ENCODE measurements at places on chromosomes 4 and X.

DNA sequence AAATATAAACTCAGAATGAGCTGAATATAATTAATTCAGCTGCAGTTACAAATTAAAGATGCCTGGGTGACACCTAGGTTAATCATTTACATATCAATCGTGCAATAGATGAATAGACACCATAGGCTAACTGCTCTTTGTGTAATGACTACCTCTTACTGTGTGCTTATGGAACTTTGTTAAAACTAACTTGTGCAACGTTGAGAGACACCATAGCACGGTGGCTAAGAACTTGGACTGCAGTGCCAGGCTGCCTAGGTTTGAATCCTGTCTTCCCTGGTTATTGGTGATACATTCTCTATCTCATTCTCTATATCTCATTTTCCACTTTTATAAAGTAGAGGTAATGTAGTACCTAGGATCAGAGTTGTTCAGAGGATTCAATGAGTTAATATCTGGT is 46.9 kb downstream of the SMAD1 start:
- DNase-seq = peak; percentile 16

DNA sequence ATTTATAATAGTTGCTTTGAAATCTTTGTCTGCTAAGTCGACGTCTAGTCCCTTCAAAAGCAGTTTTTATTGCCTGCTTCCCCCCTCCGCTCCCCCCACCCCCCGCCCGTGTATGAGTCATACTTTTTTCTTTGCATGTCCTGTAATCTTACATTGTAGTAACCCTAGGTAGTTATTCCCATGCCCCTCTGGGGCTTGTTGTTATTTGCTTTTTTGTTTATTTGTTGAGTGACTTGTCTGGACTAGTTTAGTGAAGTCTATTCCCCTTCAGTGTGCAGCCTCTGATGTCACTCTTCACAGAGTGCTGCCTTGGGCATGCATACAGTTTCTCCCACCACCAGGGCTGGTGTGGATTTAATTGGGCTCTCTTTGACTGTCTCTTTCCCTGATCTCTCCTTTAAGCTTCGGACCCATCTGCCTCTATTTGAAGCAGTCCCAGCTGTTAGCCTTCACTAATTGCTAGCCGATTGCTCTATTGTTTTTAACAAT is 86.2 kb downstream of the PPEF1 start:
- DNase-seq = peak; percentile 86

DNA sequence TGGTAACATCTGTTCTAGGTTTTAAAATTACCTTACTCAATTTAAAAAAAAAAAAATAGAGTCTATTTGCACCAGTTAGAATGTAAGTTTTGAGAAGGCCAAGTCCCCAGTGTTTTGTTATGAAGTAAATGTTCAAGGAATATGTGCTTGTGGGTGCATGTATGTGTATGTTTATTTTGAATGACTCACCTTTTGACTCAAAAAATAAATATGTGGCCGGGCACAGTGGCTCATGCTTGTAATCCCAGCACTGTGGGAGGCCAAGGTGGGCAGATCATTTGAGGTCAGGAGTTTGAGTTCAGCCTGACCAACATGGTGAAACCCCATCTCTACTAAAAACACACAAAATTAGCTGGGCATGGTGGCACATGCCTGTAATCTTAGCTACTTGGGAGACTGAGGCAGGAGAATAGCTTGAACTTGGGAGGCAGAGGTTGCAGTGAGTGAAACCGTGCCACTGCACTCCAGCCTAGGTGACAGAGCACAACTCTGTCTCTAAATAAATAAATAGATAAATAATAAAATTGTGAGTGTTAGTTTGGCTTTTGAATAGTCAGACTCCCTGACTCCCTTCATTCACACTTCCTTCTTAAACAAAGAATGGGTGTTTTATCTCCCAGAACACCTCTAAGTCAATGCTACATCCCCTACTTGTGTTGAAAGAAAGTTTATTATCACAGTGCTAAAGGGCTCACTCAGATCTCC is 511.3 kb upstream of the PCDH7 start:
- peak; percentile 8 for DNase-seq

GRCh38 chrX:9532349-9532748 is 67.5 kb downstream of the TBL1X start:
- DNase-seq = no peak

DNA sequence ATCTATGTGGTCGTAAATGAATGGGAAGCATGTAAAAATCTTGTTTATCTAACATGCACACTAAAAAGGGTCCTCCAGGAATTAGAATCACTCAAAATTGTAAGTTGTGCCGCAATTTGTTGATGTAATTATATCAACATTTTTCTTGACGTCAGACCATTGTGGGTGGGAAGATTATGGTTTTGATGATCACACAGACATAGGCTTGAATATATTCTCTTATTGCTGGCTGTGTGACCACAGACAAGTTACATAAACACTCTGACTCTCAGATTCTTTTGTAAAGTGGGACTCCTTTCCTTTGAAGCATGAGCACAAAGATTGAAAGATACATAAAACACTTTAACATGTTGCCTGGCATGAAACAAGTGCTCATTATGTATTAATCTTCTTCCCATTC is 51.5 kb downstream of the IL1RAPL1 start:
- DNase-seq = no peak

DNA sequence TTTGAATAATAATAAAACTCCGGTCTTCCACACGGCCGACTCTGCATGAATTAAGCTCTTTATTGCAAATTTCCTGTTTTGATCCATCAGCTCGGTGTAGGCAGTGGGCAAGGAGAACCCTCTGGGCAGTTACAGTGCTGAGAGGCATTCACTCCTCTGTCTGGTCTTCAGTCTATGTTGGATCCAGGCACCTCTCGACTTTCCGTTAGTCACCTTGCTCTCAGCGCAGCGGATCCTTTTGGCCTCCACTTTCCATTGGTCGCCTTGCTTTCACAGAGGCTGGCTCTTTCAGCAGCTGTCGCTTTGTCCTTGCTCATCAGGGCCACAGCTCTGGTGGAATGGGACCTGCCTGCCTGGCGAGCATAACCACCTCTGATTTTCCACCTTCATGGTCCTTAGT is 52.9 kb downstream of the TRMT44 start:
- DNase-seq = no peak

DNA sequence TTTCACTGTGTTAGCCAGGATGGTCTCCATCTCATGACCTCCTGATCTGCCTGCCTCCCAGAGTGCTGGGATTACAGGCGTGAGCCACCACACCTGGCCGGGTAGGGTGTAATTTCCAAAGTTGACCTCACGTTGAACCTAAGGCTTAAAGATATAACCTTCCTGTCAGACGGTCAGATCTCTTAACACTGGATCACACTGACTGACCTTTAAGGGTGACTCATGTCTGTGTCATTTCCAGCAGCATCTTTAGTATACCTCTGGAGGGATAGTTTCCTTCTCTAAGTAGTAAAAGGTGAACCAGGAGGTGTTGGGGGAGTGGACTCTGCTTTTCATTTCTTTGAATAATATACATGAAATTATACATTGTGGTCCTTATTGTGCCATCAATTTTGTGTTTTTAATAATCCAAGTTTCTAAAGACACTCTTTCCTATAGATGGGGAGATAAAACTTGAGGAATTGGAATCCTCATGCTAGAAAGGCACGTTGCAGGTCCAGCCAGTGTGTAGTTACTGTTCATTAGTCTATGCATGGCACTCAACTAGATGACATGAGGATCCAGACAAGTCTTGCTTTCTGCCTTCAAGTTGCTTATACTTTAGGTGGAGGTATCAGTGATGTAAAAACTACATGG is 45.7 kb downstream of the ARHGAP10 start:
- no peak for DNase-seq

DNA sequence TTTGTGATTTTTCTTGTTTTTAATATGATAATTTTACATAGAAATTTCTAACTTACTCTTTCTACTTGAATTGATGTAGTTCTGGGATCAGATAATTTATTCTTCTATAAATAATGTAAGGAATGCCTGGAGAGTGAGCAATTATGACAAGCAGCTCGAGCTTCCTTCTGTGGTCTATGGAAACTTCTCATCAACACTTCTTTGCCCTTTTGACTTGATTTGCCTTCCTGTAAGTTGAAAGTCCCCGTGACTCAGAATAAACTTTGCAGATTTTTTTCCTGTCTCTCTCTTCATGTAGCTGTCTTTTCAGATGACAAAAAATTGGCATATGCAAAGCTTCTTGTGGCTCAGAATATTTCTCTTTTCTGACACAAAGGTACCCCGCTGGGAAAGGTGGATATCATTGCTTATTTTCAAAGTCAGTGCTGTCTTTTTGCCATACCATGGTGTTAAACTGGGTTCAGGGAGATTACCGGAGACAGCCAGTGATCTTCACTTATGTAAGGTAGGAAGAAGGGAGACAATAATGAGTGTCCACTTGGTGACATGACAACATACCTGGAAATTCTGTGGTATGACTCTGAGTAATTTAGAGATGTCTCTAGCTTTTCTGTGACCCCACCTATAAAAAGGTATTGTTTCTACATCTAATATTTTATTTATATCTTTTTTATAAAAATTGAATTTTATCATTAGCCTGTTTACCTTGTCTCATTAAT is 278.6 kb upstream of the GNPDA2 start:
- DNase-seq = no peak

DNA sequence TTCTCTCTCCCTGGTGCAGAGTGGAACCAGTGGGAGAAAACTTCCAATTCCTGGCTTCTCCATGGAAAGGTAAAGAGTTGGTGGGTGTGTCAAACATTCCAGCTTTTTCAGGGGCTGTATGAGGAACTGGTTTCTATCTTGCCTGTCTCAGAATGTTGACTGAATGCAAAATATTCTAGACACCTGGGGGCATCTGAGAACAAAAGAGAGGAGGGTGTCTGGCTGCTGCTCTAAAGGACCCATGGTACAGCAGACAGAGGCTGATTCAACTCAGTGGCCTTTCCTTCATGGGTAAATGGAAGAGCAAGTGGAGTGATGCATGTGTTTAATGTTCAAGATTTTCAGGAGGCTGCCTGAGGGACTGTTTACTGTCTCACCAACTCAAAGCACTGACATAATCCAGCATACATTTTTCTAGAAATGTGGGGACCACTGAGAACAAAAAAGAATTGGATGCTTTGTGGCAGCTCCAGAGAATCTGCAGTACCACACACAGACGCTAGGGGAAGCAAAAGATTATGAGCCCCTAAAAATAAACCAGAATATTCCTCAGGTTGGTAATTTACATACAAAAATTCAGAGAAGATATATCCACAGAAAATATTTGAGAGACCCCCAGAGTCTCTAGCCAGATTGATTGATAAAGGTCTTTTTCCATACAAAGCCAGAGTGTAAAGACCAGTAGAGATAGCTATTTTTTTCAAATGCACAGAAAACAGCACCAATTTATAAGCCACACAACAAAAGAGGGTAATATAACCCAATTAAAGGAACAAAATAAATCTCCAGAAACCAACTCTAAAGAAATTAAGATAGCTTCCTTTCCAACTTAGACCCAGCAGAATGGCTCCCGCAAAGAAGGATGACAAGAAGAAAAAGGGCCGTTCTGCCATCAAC is 48.0 kb upstream of the STARD8 start:
- peak; percentile 3 for DNase-seq

GRCh38 chr4:78675325-78675724 is 100.8 kb upstream of the BMP2K start:
- no peak for DNase-seq

- DNase-seq = peak; percentile 6
These were observed 39.6 kb upstream of the SRPX start for GRCh38 chrX:38260231-38260630.

- no peak for DNase-seq
These were observed 3.9 kb upstream of the PRSS12 start for GRCh38 chr4:118356731-118357130.

- DNase-seq = peak; percentile 61
These were observed 12.8 kb downstream of the MTM1 start for GRCh38 chrX:150581093-150581775.

GRCh38 chr4:14568351-14568750 is 433.9 kb upstream of the CPEB2 start:
- no peak for DNase-seq

- peak; percentile 33 for DNase-seq
These were observed 844.2 kb downstream of the RAPGEF2 start for GRCh38 chr4:159946983-159947615.

DNA sequence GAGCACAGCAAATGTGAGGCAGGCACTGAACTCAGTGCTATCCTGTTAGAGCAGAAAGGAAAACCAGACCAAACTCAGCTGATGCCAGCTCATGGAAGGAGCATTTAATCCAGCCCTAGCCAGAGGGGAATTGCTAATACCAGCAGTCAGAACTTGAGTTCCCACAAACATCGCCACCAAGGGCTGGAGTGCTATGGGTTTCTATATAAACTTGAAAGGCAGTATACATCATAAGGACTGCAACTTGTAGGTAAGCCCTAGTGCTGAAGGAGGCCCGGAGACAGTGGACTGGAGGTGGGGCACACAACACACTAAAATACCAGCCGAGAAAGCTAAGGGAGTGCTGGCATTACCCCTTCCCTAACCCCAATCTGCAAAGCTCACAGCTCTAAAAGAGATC is 440.2 kb downstream of the PRR32 start:
- DNase-seq = no peak

DNA sequence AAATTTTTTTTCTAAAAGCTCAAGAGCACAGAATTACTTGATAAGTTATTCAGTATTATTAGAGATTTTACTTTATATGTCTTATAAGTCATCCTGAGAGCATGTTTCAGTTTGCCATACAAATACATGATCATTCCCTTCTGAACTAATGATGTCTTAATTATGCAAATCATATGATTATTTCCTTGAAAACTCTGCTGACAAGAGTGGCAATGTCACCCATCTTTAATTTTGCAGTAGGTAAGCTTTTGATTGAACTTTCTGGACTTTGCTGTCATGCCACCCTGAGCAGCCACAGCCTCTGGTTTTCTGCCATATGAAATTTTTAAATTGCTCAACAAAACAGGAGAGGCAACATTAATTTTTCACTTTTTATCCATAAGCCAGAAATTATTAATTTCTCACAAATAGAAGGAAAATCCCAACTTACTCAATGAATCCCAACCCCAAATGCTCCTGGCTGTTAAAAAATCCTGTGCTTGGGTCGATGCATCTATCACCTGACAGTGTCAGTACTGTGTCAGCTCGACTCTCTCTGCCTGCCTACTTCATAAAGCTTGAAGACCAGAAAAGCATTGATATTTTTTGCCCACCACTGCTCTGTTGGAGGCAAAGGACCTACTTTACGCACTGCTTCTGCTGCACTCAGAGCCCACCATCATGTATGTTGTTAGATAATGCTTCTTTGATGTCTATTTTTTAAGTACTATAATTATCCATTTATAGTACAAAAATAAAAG is 11.6 kb upstream of the HADH start:
- DNase-seq = no peak

- DNase-seq = no peak
These were observed 61.3 kb upstream of the CRMP1 start for GRCh38 chr4:5954056-5954760.

DNA sequence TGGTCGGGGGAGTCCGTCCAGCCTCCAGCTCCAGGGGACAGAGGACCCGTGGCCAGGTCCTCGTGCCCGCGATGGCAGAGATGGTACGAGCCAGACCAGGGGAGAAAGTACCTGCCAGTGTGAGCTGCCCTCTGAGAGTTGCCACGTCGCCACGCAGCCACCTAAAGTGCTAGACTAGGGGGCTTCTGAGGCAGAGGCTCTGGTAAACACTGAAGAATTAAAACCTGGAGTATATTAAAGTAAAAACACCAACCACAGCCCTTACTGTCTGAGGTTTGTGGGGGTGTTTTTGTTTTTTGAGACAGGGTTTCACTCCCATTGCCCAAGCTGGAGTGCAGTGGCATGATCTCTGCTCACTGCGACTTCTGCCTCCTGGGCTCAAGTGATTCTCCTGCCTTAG is 60.1 kb upstream of the SORCS2 start:
- DNase-seq = no peak

Data from SW480 (cell line).